Fibroblast of upper back skin (primary cell): ENCODE measurements at places on chromosomes 6 and 20.

- DNase-seq, result no peak
Measured at GRCh38 chr6:53920881-53921280, 126.1 kb downstream of the LRRC1 start.

GRCh38 chr6:5992551-5993225 is 14.0 kb downstream of the NRN1 start:
- DNase-seq, result no peak

GRCh38 chr6:47188588-47189021 is 121.1 kb downstream of the TNFRSF21 start:
- peak; percentile 70 for DNase-seq

GRCh38 chr6:87291883-87292282 is 30.5 kb upstream of the SMIM8 start:
- no peak for DNase-seq

GRCh38 chr20:6882561-6883291 is 115.2 kb downstream of the BMP2 start:
- peak; percentile 74 for DNase-seq

- no peak for DNase-seq
Measured at GRCh38 chr20:9884666-9885065, 45.8 kb upstream of the PAK5 start.

DNA sequence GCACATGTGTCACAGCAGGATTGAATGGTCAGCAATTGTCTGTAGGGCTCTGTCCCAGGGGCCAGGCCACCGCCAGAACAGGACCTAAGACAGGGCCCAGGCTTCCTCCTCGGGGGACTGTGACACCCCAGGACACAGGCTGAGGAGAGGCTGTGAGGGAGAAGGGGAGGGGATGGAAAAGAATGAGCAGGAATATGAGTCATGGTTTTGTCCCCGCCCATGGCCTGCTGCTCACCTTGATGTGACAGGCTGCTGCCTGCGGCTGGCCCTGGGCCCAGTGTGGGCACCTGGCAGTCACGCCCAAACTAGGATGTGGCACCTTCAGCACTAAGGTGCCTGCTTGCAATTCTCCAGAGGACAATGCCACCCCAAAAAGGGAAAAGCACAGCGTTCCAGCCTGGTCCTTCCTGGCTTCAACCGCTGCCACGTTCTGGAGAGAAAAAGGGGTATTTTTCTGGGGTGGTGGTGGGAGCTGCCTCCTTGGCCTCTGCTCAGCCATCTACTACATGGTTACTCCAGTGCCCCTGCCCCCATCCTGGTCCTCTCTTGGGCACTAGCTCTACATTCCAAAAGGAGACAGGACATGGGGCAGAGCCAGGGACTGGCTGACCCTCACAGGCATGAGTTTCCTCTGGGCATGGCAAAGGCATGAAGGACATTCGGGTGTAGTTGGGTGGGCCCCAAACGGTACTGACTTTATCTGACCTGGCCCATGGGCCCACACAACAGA is 93.4 kb downstream of the SLC22A23 start:
- no peak for DNase-seq

DNA sequence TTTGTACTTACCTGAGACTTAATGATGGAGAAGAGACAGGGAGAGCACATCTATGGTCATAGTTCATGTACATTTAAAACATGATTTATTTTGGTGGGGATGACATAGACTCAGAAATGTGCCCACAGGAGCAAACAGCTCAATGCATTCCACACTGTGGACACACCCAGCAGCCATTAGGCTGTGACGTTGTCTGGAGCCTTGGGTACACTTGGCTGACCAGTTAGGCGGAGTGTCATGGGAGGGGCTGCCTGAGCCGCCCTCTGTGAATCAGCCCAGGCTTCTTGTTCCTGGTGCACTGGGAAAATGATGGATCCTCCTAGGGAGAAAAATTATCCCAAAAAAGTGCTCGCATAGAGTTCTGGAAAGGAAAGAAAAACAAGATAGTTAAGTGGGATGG is 231.0 kb upstream of the GMDS start:
- no peak for DNase-seq

- no peak for DNase-seq
Measured at GRCh38 chr6:167928111-167928510, 69.4 kb upstream of the KIF25 start.

- DNase-seq, result peak; percentile 89
Measured at GRCh38 chr6:144331491-144331969, 46.4 kb downstream of the UTRN start.

GRCh38 chr6:24972311-24972958 is 36.7 kb upstream of the RIPOR2 start:
- peak; percentile 49 for DNase-seq

GRCh38 chr6:136502786-136503185 is 47.4 kb downstream of the MAP7 start:
- DNase-seq, result peak; percentile 10

- DNase-seq, result no peak
Measured at GRCh38 chr20:31425797-31426196, 14.6 kb upstream of the DEFB123 start.

GRCh38 chr6:120005292-120005976 is 655.9 kb upstream of the MAN1A1 start:
- DNase-seq, result no peak

GRCh38 chr6:31586008-31586407 is at the start of gene LST1:
LST1 (plus strand) TSS chr6:31586277; CDS start chr6:31587300, 1,023 bp downstream.
- DNase-seq, result no peak
